HuH-7.5 (cell line): ENCODE measurements at places on chromosomes 4 and X.

DNA sequence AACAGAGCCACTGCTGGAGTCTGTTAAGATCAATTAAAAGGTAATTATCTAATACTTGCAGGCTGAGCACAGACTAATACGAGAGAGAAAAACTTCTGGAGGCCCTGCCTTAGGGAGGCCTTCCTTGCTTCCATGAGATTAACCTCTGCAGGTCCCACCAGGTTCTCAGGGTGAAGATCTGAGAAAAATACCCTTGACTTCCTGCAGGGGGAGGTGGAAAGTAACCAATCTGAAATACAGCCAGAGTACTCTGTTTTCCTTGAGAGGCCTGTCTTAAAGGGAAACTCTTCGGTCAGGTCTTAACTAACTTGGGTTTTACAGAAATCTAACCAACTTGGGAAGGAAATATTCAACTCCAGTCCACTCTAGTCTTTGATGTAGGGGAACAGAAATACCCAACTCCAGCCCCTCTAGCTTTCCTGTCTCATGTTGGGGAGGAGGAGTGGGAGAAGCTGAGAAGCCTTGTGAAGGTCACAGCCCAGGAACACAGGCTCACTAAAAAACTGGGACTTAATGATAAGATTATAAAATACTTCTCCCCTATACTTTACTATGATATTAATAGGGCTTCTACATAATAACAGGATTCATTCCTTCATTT is 77.1 kb downstream of the TBCK start:
- DNase-seq: peak; percentile 2

DNA sequence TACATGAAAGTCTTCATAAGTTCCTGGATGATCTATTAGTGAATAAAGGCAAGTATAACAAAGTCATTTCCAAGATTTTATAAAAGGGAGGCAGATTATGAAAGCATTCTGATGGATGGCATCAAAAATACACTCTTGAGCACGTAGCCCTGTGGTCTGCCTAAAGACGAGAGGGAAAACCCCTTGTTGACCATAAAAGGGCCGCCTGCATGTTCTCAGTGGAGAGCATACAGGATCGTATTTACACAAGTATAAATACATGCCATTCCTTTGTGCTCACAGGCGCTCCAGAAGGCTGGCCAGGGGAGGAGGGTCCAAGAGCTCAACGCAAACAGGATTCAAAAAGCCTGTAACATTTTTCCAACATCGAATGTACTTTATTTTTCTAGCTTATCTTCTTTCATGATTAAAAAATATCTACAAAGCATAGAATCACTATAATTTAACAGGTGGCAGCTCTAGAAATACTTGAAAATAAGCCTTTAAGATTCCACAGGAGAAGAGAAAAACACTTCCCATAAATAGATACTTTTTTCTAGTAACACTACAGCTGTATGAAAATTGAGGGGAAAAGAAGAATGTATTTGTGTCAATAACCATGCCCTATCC is 29.6 kb downstream of the PDGFC start:
- DNase-seq: peak; percentile 8

DNA sequence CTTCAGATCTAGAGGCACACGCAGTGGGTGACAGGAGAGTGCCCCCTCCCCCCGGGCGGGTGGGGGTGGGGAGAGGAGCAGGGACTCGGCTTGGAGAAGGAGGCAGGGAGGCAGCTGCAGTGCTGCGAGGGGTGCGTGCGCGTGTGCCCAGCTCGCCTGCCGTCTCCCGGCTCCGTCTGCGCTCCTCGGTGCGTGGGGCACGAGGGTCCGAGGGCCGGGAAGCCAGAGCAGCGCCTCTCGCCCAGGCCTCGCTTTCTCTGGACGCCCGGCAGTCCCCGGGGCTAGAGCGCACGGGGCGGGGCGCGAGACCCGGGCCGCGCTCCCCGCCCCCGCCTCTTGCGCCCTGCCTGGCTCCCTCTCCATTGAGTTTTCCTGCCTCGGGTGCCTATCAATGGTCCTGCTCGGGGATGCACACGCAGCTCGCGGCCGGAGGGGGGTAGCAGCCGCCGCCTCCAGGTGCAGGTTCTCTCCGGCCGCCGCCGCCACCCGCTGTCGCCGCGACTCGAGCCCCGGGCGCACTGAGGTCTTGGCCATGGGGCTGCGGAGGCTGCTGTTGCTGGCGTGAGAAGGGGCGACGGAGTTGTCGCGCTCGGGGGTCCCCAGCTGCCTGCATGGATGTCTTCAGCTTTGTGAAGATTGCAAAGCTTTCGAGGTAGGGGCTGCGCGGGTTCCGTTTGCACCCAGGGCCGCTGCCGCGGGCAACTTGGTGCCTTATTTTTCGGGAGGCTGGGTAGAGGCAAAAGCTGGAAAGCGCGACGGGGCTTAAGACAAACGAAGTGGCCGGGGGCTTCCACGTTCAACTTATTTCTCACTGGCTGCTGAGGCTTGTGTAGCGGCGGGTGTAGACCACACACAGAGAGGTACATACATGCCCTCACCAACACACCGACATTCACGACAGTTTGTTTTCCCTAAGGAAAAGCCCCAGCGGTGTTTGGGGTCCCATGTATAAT is at the start of gene FRMPD4:
Gene FRMPD4, plus strand, starts transcription at position 113 of the 953 bp plus-strand sequence. Its CDS starts 499 bp downstream, at position 612.
- no peak for DNase-seq

DNA sequence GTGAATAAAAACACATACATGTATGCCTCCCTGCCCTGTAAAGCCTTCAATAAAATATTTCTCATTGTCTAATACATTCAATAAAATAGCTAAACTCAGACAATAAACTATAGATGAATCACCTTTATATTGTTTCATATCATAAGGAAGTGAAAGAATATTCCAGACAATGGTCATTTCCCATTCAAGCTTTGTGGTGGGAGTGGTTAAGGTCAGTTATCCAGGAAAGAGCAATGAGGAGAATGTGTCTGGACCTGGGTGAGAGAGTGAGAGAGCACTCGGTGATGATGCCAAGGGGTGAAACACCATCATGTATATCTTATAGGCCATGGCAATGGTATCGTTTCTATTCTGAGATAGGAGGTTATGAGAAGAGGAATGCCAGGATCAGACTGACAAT is 197.8 kb downstream of the PDHA2 start:
- DNase-seq: no peak

- no peak for DNase-seq
Measured at GRCh38 chrX:7242613-7243012, 94.7 kb upstream of the PUDP start.

DNA sequence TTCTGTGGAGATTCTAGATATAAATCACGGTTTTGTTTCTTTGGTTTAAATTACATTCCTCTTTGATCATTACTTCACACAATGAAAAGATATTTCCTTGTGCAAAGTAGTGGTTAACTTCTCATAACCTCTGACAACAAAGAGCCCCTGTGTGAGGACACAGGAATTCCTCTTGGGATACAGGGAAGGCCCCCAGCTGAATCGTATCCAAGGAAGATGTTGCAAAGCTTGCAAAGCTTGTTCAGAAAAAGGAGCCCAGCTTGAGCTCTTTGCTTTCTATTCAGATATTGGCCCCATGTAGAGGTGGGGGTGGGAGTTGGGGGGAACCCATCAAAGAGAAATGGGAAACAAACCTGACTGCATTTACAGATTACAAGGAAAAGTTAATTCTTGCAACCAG is 145.7 kb downstream of the RELL1 start:
- DNase-seq: no peak

GRCh38 chr4:98803251-98803650 is 125.7 kb downstream of the EIF4E start:
- DNase-seq: no peak

GRCh38 chr4:156969101-156969500 is 2.5 kb downstream of the PDGFC start:
- DNase-seq: no peak

DNA sequence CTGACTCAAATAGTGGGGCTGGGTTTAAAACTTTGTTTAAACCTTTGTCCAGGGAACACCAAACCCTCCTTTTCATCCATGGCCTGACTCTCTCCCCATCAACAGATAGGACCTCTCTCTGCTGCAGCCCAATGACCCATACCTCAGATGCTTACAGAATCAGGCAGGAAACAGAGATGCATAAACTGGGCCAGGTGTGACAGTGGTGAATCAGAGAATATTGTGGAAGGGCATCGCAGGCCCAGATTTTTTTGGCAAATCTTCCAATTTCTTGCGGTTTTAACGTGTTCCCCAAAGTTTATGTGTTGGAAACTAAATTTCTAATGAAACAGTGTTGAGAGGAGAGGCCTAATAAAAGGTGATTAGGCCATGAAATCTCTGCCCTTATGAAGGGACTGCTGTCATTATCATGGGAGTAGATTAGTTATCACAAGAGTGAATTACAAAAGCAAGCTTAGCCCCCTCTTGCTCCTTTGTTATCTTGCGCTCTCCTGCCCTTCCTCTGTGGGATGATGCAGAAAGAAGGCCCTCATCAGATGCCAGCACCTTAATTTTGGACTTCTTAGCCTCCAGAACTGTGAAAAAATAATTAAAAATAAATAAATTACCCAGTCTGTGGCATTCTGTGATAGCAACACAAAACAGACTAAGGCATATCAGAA is 82.8 kb downstream of the STK32B start:
- no peak for DNase-seq

DNA sequence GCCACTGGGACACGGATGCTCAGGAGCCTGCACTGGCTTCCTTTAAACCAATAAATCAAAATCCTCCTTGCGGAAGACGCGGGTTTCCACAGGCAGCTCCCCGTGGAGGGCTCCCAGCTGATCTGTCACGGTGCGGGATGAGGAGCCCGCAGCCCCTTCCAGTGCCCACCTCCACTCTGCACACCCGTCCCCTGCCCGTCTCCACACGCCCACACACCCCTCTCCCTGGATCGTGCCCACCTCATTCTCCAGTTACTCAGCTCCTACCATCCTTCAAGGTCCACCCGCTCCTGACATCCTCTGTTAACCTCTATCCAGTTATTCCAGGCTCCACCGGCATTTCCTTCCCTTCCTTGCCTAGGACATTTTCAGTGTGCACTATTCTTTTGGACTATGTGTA is 895.9 kb downstream of the TRIML1 start:
- DNase-seq: no peak

- DNase-seq: no peak
Measured at GRCh38 chrX:77014377-77015372, 432.5 kb upstream of the FGF16 start.

GRCh38 chr4:80065601-80066000 is 7.4 kb downstream of the ANTXR2 start:
- no peak for DNase-seq

DNA sequence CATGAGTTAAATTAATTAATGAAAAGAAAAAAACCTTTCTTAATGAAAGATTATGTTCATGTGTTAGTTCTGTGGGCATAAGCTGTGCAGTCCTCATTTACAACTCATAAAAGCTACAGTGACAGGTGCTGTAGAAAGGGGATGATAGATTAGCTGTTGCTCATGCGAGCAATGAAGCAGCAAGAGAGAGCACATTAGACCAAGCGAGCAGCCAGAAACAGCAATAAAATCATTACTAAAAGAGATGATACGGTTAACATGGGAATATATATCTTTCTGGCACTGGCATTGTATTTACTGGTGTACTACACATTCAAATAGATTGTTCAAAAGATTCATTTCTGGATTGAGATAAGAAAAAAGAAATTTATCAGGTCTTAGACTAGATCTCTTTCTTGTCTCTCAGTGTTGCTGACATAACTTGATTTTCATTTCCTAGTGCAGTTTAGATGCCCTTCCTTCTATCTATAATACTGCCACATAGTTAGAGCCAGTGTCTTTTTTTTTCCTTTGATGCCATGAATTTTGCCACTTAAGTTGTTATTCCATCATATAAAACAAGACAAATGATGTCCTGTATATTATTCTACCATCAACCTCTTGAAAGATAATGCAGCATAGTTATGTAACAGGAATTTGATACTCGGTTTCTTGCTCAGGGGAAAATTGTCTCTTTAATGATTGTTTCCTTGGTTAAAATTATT is 164.6 kb downstream of the BANK1 start:
- no peak for DNase-seq

GRCh38 chr4:113468165-113469022 is 293.1 kb downstream of the CAMK2D start:
- DNase-seq: no peak

DNA sequence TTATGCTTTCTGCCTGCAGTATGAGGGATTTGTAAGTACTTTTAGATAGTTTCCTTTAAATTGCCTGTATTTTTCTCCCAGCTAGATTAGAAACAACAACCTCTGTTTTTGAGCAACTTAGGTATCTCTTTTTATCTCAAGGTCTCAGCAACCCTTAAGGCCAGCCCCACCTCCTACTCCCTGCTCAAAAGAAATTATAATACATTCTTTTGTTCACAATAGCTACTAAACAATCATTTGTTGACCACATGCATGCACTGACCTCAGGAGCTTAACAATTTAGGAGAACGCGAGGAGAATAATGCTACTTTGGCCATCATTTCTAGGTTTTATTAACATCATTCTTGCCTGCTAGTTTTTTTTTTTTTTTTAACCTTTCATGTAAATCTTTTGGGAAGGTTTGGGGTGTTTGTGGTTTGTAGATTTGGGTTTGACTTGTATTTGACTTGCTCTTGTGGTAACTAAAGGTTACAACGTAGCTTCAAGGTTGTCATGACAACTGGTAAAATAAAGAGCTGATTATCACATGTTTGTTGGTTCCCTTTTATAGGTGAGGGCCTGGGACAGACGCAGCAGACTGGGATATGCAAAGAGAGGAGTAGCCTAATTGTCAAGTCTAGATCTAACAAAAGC is 145.4 kb upstream of the PLAC1 start:
- no peak for DNase-seq

- no peak for DNase-seq
Measured at GRCh38 chr4:74738464-74739143, 55.7 kb downstream of the BTC start.

DNA sequence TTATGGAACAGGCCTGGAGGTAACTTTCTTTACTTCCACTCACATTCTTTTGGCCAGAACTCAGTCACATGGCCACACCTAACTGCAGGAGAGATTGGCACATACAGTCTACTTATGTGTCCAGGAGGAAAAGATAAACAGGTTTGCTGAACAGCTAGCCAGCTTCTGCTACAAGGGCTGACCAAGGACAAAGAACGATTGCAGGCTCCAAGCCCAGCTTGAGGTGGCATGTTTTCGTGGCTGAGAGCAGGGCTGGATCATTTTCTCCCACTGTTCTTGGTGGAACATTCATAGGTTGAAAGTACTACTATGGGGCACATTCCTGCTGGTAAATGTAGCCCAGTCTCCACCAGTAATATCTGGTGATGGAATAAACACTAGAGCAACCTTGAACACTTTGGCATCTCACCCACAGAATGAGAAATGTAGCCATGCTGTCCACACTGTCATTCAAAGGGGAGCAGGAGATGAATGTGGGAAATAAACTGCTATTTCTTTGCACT is 28.2 kb downstream of the NHS start:
- no peak for DNase-seq

- DNase-seq: no peak
Measured at GRCh38 chr4:76365636-76366035, 55.3 kb downstream of the CCDC158 start.

GRCh38 chr4:87026800-87027495 is 92.1 kb downstream of the AFF1 start:
- no peak for DNase-seq
